RPMI8226 (cell line): ENCODE measurements at places on chromosomes 2 and 18.
A peak's percentile ranks its signal among the peaks of the same experiment; 100 is the strongest.

GRCh38 chr2:205806143-205806905, 124.0 kb downstream of the NRP2 start:
- no peak for DNase-seq

DNA sequence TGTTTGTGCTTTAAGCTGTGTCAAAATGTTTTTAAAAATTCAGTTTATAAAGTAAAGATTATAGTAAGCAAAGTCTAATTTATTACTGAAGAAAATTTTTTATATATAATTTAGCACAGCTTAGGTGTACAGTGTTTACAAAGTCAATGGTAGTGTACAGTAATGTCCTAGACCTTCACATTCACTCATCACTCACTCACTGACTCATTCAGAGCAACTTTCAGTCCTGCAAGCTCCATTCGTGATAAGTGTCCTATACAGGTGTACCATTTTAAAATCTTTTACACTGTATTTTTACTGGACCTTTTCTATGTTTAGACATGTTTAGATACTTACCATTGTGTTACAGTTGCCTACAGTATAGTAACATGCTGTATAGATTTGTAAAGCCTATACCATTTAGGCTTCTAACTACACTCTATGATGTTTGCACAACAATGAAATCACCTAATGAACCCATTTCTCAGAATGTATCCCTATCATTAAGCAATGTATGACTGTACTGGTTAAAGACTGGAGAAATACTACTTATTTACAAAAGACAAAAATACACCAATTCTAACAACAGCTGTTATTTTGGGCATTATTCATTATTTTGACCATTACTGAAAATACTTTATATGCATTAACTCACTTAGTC, 95.1 kb downstream of the STRN start:
- no peak for DNase-seq

- DNase-seq = no peak
Observed at GRCh38 chr2:99380376-99381010, 43.3 kb downstream of the EIF5B start.

GRCh38 chr2:71944806-71945602, 202.7 kb downstream of the CYP26B1 start:
- no peak for DNase-seq

GRCh38 chr2:101718993-101719571, 21.6 kb downstream of the MAP4K4 start:
- no peak for DNase-seq

GRCh38 chr2:176181551-176181950, 6.9 kb upstream of the HOXD1 start:
- DNase-seq = no peak

DNA sequence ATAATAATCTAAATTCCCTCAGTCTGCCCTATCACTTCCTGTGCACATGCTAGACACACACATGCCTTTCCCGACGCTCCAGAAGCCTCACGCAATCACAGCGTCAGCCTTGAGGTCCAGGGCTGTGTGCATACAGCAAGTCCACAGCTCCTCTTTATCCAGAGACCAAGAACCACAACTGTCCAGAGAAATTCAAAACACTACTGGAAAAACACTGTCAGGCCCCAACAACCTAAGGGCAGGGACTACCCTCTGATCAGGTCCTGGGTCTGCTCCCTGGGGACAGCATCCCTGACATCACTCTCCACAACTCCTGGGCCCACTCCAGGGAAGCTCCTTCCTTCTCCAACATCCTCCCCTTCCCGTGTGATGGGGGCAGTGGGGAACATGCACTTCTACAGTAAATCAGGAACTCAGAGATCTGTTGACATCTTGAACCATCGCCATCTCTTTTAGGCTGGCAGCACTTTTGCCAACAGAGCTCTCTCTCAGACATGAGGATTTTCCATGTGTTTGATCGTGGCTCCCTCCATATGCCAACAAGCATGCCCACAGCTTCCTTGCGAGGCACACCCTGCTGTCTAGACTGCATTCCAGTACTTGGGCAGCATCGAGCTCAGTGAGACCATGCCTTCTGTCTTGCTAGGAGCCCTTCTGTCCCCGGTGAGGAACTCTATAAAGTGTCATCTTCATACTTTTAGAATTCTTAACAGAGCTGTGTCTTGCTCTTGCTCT, 15.4 kb downstream of the TEX51 start:
- DNase-seq = no peak

GRCh38 chr2:24016376-24016761, 6.5 kb downstream of the MFSD2B start:
- DNase-seq = no peak

DNA sequence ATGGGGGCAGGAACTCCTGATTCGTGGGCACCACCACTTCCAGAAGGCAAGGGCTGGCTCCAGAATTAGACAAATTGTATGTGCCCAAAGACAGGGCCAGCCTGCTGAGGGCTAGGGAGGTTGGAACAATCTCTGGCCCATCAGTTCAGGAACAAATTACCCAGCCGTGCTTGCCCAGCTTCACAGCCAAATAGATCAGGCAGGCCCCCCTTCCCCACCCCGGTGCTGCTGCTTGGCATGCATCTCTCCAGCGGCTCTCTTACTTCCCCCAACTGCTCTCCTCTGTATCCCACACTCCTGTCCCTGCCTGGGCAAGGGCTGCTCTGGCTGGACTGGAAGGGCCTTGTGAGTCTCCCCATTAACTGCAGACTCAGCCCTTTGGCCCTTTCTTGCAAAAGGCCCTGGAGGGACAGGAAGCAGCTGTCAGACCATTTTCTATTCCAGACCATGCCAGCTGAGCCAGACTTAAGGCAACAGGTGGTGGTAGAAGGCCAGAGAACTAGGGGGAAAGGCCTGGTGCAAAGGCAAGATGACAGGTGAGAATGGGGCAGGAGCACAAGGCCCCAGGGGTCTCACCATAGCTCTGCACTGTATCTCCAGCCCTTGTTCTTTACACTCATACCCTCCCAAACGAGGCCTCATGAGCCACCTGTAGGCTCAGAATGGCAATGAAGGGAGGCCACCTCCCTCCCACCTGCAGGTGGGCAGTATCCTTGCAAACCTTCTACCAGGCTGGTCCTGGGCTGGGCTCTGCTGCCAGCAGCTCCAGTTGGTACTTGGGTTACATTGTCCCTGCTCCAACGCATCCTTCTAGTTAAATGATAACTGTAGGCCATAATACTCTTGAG, 30.7 kb upstream of the ACAA2 start:
- peak; percentile 89 for DNase-seq

DNA sequence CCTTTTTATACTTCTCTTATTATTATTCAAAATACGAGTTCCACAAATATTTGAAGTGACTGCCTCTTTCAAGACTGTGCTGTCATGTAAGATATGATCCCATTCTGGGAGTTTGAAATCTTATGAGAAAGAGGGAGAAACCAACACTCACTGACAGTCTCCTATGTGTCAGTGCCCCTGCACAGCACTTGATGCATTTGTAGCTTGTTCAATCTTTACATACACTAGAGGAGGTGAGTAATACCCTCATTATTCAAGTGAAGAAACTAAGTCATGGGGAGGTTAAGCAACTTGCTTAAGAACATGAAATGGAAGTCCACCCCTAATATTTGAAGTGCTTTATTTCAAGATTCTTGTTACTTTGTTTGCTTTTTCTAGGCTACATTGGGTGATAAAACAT, 459.5 kb upstream of the FANCL start:
- no peak for DNase-seq

DNA sequence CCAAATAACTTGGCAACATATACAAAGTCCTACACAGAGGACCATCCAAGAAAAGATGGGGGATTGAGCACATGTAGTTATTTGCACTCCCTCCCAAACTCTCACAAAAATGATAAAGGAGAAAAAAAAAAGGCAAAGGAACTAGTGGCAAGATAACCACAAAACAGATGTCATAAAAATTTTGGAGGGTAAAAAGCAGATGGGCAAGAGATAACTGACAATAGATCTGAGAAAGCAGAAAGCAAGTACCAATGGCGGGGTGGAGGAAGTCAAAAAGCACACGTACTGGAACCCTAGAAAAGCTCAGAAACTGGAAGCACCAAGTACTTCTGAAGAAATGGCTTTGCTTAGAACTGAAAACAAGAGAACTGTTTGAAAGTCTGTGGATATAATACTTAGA, 82.0 kb downstream of the WDPCP start:
- DNase-seq = no peak

GRCh38 chr18:21187886-21188285, 54.1 kb upstream of the GREB1L start:
- no peak for DNase-seq

DNA sequence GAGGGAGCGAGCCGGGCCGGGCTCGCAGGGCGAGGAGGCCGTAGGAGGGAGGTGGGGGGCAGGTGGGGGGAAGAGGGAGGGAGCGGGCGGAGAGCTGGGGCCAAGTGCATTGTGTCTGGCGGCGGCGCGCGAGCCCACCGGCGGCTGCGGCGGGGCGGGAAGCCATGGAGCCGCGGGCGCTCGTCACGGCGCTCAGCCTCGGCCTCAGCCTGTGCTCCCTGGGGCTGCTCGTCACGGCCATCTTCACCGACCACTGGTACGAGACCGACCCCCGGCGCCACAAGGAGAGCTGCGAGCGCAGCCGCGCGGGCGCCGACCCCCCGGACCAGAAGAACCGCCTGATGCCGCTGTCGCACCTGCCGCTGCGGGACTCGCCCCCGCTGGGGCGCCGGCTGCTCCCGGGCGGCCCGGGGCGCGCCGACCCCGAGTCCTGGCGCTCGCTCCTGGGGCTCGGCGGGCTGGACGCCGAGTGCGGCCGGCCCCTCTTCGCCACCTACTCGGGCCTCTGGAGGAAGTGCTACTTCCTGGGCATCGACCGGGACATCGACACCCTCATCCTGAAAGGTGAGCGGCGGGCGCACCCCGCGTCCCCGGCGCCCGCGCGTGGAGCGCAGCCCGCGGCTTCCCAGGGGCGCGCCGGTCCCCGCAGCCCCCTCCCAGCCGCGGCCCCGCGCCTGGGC, at the start of gene TMEM178A:
Gene TMEM178A (plus strand): TSS at position 107 of the 680 bp plus-strand sequence. CDS start 58 bp downstream, at position 165.
- no peak for DNase-seq

GRCh38 chr18:39105104-39105503, 1539.5 kb upstream of the CELF4 start:
- no peak for DNase-seq

- no peak for DNase-seq
Observed at GRCh38 chr18:13336841-13337240, 118.3 kb downstream of the LDLRAD4 start.

GRCh38 chr2:161415034-161415986, 787 bp upstream of the TBR1 start:
- DNase-seq = no peak

DNA sequence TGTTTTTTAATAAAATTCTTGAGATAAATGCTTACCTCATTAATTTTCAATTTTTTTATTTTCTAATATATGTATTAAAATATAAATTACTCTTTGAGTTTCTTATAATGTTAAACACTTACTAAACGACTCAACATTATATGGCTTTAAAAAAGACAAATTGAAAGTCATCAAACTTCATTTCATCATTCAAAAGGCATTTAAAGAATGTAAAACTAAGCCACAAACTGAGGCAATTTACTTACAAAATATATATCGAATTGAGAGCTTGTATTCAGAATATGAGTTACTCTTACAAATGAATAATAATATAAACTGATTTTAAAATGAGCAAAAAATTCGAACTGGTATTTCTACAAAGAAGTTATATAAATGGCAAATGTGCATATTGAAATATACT, 1262.2 kb upstream of the PIK3C3 start:
- no peak for DNase-seq

DNA sequence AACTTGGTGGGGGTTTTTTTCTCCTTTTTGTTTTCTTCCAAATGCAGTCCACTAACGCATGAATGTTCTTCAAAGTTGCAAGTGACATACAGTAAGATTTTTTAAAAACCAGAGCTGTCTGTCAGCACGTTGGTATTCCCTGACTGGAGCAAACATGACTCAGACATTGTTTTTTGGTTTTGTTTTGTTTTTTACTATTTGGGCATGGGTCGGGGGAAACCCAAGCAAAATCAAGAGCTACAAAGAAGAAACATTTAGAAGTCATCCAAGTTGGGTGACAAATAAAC, 726 bp upstream of the CCDC88A start:
- no peak for DNase-seq

- no peak for DNase-seq
Observed at GRCh38 chr2:14256890-14257289, 375.6 kb upstream of the LRATD1 start.

GRCh38 chr2:94861308-94862152, 9.7 kb upstream of the TEKT4 start:
- DNase-seq = no peak

GRCh38 chr2:131535526-131535925, 7.8 kb downstream of the CCDC74A start:
- DNase-seq = no peak

DNA sequence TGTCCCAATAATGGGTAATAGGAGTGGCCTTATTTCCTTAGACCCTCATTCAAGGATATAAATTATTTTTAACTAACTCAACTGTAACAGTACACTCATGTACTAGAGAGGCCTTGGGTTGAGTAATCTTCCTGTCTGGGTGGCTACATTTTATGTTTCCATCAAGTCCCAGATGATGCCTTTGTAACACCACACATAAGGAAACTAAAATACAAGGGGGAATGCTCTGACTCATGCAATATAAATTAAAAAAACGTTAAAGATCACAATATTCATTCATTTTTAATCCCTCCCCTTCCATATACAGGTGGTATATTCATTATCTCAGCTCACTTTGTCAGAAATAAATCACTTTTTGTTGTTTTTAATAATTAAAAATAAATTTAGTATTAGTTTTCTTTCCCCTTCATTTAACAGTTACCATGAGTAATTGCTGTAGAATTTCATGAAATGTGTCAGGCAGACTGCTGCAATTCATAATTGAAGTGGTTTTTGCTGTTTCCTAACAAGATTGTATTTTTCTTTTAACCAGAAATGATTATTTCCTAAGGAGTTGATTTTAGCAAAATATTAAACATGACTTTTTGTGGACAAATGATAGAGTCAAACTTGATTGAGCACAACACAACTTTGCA, 1403.6 kb downstream of the SUCLG1 start:
- DNase-seq = no peak

GRCh38 chr2:201248288-201248844, 12.0 kb upstream of the CASP8 start:
- no peak for DNase-seq

- DNase-seq = no peak
Observed at GRCh38 chr2:127076924-127077323, 30.0 kb downstream of the BIN1 start.
